ENCODE measurements at places on chromosomes 4 and X.

DNA sequence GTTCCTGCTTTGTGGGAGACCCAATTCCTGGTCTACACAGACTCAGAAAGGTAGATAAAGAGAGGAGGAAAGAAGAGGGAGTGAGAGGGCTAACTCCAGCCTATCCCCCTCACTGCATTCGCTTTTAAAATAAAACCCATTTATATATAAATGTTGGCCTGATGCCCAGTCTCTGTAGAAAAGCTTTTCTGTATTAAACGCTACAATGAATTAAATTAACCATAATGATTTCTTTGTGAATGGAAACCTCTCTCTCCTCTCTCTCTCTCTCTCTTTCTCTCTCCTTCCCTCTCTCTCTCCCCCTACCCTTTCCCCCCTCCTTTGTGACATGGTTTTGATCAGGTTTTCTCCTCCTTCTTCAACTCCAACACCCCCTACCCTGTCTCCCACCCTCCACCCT, 34.8 kb downstream of the PJA1 start:
- no peak for DNase-seq

GRCh38 chr4:74189331-74190043, 31.6 kb downstream of the MTHFD2L start:
- peak; percentile 6 for DNase-seq

DNA sequence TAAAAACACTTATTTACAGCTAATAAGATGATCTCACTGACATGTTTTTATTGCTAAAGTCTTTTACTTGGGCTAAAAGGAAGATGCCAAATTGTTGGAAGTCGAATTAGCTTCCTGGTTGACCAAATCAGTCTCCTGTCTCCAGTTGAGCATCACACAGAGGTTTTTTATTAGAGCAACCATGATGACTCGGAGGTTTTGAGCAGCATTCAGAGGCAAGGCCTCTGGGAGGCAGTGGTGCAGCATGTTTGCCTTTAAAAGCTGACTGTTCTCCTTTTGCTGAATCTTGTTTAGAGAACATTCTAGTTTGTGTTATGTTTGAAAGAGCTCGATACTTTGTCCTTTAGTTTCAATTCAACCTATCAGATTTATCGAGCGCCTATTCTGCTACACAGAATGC, 2.1 kb downstream of the UCHL1 start:
- no peak for DNase-seq

- no peak for DNase-seq
Observed at GRCh38 chrX:614136-614535, 16.5 kb upstream of the SHOX start.

DNA sequence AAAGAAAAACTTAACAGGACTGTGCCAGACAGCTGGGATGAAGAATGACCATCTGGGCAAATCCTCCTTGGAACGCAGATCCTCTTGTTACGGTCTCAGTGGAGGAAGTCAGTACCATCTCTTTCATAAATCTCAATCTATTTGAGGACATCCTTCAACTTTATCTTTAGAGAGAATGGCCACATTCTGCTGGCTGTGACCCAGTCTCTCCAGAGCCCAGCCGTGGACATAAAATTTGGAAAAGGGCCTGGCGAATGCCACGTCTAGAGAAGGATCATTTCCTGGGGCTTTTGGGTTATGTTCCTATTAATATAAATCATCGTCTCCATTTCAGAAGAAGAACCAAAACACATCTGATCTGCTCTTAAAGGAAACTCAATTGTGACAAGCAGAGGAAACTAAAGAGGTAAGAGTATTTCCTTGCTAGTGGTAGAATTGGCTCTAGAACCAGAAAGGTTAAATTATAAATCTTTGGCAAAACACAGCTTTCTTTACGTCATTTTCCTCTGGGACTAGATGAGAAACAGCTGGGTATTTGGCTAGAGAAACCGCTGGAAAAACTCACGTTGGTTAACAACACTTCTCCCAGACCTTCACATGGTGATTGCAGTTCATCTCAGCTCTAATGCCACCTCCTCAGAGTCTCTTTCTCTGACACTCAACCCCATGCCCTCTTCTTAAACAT, 164.7 kb downstream of the CHIC2 start:
- no peak for DNase-seq

- DNase-seq: no peak
Observed at GRCh38 chrX:34978171-34978570, 35.6 kb downstream of the FAM47B start.

DNA sequence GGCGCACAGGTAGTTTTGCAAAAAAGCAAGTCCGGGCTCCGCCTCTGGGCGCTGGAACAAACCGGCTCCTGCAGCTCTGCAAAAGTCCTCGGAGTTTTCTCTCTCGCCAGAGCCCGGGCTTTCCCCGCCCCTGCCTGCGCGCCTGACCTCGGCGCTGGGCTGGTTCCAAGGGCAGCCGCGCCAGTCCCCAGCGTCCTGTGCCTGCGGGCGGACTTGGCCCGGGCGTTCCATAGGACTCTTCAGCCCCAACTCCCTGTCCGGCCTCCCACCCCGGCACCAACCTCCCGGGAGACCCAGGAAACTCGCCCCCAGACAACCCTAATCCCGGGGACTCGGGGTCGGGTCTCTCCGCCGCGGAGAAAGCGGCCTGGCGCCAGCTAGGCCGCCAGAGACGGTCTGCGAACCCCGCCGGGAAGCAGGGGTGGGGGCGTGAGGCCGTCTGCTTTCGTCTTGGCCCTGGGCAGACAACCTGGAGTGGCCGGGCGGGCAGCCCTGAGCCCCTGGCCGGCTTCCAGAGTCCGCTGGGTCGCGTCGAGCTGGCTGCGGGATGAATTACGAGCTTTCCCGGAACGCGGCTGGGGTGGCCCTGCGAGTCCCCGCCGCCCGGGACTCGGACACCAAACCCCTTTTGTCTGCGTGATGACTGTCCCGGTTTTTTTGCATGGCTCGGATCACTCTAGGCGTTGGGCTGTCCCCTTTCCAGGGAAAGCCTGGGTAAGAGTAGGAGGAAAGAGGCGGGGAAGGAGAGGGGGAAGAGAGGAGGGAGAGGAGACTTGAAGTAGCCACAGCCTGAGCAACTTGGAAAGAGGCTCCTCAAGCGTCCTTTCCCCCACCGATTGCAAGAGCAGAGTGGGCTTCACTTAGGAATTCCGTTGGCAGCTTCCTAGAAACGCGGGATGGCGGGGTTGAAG, 916 bp downstream of the MXRA5 start:
- DNase-seq: no peak

- DNase-seq: no peak
Observed at GRCh38 chr4:98245226-98245625, 16.0 kb upstream of the RAP1GDS1 start.

GRCh38 chr4:19944806-19945205, 306.9 kb upstream of the SLIT2 start:
- no peak for DNase-seq

DNA sequence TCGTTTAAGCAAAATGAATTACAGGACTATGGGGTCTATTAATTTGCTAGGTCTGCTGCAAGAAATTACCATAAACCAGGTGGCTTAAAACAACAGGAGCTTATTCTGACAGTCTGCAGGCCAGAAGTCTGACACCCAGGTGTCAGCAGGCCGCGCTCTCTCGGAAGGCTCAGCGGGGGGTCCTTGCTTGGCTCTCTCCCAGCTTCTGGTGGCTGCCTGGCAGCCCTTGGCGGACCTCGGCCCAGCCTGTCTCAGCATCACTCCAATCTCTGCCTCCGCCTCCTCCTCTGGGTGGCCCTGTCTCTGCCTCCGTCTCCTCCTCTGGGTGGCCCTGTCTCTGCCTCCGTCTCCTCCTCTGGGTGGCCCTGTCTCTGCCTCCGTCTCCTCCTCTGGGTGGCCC, 580.5 kb upstream of the FAT1 start:
- peak; percentile 20 for DNase-seq

- DNase-seq: no peak
Observed at GRCh38 chr4:11106190-11106589, 322.5 kb downstream of the HS3ST1 start.

- DNase-seq: no peak
Observed at GRCh38 chr4:186146458-186146857, 42.0 kb downstream of the FAM149A start.

GRCh38 chr4:123587983-123588494, 191.4 kb downstream of the SPRY1 start:
- peak; percentile 32 for DNase-seq

GRCh38 chrX:107537815-107538214, 88.4 kb downstream of the FRMPD3 start:
- DNase-seq: no peak

- no peak for DNase-seq
Observed at GRCh38 chr4:26762650-26763049, 98.0 kb upstream of the STIM2 start.

DNA sequence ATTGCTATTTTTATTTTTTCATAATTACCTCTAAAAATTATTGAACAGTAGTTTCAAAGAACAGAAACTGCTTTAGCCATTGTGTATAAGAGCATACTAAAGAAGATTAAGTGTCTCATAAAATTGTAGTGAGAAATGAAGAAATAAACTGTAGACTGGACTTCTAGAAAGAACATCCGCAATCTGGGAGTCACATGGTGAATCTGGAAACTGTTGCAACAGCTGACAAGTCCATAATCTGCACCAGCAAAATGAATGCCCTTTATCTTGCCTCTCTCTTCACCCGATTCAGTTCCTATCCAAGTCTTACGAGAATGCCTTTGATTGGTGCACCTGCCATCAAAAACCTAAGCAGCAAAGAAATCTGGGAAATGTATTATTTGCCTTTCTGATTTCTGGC, 312.9 kb downstream of the NAF1 start:
- DNase-seq: no peak

DNA sequence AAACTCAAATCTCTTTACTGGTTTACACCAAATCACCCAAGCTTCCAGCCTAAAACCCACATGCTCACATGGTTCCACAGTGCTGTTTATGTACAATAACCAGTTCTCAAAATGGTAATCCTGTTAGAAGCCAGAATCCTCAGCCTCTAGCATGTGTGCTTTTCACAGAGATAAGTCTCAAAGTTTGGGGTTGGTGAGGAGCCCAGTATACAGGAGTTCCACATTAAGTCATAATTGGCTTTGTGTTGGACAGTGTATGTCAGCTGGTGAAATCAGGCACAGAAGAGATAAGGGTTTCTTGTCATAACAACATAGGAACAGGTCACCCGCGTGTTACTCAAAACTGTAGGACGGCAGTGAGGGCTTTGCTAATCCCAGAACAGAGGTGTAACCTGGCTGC, at the start of gene TRIML1:
Gene TRIML1, plus strand, starts transcription at position 301 of the 400 bp plus-strand sequence. CDS start 118 bp downstream, outside the sequence.
- DNase-seq: no peak

DNA sequence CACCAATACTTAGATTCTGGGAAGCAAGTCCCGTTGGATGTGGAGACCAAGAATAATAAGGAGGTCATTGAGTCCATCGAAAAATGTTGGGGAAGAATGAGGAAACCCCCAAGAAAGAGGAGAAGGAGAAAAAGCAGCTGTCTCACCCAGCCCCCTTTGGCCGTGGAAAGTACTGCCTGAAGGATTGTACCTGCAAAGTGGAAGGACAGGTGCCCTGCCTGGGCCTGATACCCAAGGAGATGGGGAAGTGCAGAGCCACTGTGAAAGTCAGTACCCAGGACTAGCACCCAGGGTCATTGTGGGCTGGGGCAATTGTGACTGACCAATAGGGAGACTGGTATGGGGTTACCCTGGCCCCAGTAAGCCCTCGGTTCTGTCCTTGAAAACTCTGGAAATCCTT, 13.8 kb upstream of the CFAP299 start:
- no peak for DNase-seq

- no peak for DNase-seq
Observed at GRCh38 chrX:105297041-105297440, 76.5 kb upstream of the TEX13A start.

GRCh38 chr4:791898-792625, 33.9 kb downstream of the CPLX1 start:
- no peak for DNase-seq

DNA sequence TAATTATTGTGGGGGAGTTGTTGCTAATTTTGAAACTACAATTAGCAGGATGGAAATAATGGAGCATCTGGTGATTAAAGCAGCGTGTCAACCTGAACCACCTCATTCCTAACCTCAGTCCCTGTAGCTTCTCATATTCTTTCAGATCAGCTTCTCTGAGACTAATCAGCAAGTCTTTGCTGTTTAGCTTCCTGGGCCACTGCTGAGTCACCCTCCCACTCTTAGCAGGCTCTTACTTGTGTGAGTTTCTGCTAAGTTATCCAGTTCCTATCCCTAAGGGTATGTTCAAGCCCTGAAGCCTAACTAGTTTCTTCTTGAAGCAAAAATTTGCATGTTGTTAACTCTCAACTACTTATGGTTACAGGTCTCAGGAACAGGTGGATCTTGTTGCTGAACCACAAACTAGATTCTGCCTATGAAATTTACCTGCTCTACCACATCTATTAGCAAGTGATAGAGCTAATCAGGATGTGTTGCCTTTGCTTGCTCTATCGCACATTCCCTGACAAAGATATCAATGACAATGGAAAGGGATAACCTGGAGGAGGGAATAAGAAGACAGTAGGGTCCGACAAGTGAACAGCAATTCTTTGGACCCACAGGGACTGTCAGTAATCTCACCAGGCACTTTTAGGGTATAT, 134.2 kb downstream of the EIF4E start:
- no peak for DNase-seq

DNA sequence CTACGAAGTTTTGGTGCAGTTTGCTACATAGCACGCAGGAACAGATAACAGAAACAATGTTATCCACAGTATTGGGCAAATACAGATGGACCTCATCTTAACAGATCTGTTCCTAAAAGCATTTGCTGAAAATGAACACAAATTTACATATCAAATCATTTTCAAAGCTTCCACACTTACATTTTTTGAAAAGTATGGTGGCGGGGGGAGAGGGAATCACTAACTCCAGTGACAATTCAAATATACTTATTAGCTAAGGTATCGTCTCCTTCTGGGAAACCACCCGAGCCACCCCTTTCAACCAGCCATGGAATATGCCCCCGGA, 175.0 kb downstream of the NSUN7 start:
- DNase-seq: no peak

GRCh38 chr4:90069151-90069550, 58.0 kb upstream of the CCSER1 start:
- no peak for DNase-seq
